Subcutaneous preadipocyte (primary cell): ENCODE measurements at places on chromosomes 11 and 22. TPM values are rescaled to one million over a fixed set of nuclear protein-coding genes. Genes with fewer than 3 reads are reported as not detected.

The OR52I2 gene
- not detected in 2 replicates for total RNA-seq

The CTTN gene
- total RNA-seq, result 270 and 279 TPM in 2 replicates

The NNMT gene
- total RNA-seq, result 193 and 704 TPM in 2 replicates

The RAPSN gene
- 0.20 TPM in 1 of 2 replicates, not detected in the other for total RNA-seq
